ENCODE measurements at places on chromosomes 7 and 10.

- DNase-seq: no peak
Observed at GRCh38 chr7:48380921-48381320, 209.7 kb downstream of the ABCA13 start.

- DNase-seq: no peak
Observed at GRCh38 chr10:73439605-73440312, 6.4 kb upstream of the MSS51 start.

DNA sequence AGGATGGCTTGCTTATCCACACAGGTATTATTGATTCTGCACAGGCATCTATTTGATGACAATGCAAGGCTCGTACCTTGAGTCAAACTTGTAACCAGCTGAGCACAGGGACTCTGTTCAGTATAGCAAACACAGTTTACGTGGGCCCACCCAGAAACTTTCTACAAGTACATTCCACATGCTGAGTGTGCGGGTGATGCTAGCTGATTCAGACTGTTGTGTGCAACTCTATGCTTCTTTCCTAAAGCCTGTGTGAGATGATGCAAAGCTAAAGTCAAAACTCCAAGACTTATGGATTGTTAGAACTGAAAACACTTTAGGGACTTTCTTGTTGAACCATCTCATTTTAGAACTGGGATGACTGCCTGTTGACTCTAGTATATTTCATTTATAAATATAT, 21.5 kb upstream of the CALD1 start:
- no peak for DNase-seq

DNA sequence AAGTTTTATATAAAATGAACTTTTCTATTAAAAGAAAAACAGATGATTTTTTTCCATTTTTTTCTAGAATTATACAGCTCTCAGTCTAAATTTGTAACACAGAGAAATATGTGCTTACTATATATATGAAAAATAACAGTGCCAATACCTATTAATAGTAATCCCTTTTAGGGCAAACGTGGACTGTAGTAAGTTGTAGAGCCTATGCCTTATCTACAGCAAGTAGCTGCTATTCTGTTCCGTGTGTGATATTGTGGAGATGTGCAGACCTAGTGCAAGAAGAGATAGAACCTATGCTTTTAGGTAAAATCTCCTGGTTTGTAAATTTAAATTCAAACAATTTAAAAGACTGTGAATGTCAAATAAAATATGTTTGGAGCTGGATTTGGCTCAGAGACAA, 72.9 kb downstream of the FAS start:
- DNase-seq: no peak

DNA sequence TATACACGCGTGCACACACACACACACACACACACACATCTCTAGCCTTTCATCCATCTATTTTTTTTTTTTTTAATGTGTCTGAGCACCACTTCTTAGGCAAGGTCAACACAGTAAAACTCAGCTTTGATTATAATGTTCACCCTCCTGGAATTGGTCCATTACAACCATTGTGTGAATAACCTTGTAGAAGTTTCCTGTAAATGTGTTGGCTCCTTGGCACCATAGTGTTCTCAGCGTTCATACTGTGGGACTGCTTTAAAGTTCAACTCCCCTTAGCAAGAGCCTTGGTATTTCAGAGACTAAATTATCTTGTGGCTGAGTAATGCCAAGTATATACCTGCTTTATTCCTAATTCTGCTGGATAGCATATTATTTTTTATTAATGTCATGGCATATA, 106.3 kb upstream of the PRPS1L1 start:
- DNase-seq: no peak

DNA sequence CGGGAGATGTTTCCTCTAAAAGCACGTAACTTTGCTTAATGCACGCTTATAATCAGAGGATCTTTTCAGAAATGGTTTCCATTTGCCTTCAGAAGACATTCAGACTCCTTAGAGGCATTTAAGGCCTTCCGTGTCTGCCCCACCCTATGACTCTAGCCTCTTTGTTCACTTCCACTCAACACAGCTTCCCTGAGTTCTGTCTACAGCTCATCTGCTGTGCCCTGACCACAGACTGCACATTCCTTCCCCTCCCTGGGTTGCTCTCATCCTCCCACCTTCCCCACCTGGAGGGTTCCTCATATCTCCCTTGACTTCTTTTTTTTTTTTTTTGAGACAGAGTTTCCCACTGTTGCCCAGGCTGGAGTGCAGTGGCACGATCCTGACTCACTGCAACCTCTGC, 16.6 kb downstream of the FBH1 start:
- no peak for DNase-seq

Data from SHP77 (cell line).